Cardiac muscle cell (in vitro differentiated cells and primary cell): ENCODE measurements at places on chromosomes 6 and 20. TPM values are rescaled to one million over a fixed set of nuclear protein-coding genes. Genes with fewer than 3 reads are reported as not detected.

The MOXD1 gene
- 20.8 and 47.4 TPM in 2 replicates for polyA plus RNA-seq

The FKBP1A gene
- polyA plus RNA-seq, result 129 and 162 TPM in 2 replicates

The TOX2 gene
- polyA plus RNA-seq, result 0.32 and 0.84 TPM in 2 replicates

The NHSL1 gene
- 6.0 and 6.6 TPM in 2 replicates for polyA plus RNA-seq

The C6orf163 gene
- polyA plus RNA-seq, result 1.4 and 2.8 TPM in 2 replicates

The PAK5 gene
- 0.72 TPM in 1 of 2 replicates, not detected in the other for polyA plus RNA-seq

The AKAP12 gene
- 66.5 and 81.7 TPM in 2 replicates for polyA plus RNA-seq

The ADGRF4 gene
- not detected in 2 replicates for polyA plus RNA-seq

The UCKL1 gene
- 84.2 and 96.3 TPM in 2 replicates for polyA plus RNA-seq

The ETV7 gene
- polyA plus RNA-seq, result 0.28 TPM in 1 of 2 replicates, not detected in the other

The REM1 gene
- polyA plus RNA-seq, result not detected in 2 replicates
